ENCODE measurements at places on chromosomes 13 and 19. TPM values are rescaled to one million over a fixed set of nuclear protein-coding genes. Genes with fewer than 3 reads are reported as not detected.

DNA sequence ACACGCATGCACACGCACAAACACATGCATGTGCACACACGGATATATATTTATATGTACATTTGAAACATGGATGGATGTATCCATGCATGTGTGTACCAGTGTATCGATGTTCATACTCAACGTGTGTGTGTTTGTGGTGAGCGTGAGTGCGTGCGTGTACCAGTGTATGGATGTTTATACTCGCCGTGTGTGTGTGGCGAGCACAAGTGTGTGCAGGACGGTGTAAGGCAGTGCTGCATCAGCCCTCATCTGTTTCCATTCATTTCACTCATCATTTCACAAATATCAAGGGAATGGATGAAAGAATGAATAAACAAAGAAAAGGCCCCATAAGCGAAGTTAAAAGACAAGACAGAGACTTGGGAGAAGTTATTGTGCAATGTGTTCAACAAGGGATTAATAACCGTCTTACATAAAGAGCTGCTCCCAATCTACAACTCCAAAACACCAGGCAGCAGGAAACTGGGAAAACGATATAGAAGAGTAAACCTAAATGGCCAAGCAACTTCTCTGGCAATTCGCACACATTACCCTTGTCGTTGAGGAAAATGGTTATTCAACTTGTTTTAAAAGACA is 21.7 kb upstream of the MIER2 start:
- DNase-seq, result no peak

Gene LAIR1
- 48.6 TPM for polyA plus RNA-seq

Gene FUT3
- not detected for polyA plus RNA-seq

- DNase-seq, result no peak
Observed at GRCh38 chr19:5298471-5298901, 42.1 kb downstream of the PTPRS start.
